Stimulated activated CD8-positive, alpha-beta memory T cell treated with anti-CD3 and anti-CD28 coated beads, Interleukin-4, amount 100 ng/mL, for 48 hours (primary cell): ENCODE measurements at places on chromosomes 5 and 9.
A peak's percentile ranks its signal among the peaks of the same experiment; 100 is the strongest.

DNA sequence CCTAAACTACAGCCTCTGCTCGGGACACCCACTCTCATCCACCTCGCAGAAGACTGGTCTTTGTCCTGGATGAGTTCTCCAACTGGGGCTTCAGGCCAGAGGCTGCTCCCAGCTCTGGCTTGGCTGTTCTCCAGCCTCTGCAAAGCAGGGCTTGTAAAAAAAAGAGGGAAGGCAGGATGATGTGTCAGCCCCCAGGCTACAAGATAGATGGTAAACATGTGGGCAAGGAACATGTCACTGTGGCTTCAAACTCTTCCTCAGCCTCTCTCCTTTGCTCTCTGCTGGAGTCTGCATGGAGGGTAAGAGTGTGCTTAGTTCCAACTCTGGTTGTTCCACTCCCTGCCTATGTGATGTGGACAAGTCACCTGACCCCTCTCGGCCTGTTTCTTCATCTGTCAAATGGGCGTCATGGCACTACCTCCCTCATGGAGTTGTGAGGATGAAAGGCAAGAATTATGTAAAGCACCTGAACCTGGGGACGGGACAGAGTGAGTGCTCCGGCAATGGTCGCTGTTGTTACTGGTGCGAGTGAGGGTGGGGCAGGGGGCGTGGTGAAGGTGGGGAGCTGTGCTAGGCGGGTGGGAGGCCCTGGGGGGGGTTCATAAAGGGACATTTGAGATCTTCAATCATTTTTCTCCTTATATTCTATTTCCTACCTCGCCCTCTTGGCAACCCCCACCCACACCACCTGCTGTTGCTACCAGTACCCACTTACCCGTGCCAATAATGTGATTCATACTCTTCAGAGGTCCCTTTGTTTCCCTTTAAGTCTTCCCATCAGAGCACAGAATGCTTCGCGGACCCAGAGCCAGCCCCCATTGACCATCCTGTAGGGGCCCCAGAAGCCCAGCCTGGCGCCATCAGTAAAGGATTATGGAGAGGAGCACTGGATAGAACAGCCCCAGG, 6.8 kb upstream of the ZNF79 start:
- no peak for DNase-seq

DNA sequence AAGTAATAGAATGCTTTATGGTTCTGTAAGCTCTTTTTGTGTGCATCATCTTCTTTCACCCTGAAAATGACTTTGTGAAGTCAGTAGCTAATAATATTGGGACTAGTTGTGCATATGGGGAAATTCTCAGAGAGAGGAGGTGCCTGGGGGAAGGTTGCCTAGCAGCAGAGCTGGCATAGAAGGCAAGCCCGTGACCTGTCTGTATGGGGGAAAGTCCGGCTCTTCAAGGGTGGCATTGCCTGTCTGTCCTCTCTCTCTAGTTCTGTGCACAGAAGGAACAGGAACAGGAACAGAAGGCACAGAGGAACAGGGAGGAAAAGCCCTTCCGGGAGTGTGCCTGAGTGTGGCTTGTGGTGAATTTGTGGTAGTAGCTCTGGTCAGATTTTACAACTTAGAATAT, 33.1 kb downstream of the SH3GL2 start:
- no peak for DNase-seq

DNA sequence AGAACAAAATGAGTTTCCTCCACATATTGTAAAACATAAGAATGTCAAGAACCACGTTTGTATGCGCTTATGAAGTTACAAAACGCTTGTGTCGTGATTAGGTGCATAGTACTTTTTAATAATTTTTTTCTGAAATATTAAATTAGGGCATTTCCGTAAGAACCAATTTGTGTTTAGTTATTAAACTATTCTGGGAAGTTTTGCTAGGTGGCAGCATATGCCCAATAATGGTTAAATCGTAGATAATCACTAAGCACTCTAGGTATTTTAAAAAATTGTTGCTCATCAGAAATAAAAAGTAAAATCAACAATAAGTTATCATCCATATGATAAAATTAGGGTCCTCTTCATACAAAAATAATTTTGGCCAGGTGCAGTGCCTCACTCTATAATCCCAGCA, 5.4 kb downstream of the SRFBP1 start:
- DNase-seq = no peak

GRCh38 chr5:82341325-82341724, 63.2 kb upstream of the RPS23 start:
- no peak for DNase-seq

- no peak for DNase-seq
Observed at GRCh38 chr5:863244-863805, 12.5 kb upstream of the ZDHHC11 start.

DNA sequence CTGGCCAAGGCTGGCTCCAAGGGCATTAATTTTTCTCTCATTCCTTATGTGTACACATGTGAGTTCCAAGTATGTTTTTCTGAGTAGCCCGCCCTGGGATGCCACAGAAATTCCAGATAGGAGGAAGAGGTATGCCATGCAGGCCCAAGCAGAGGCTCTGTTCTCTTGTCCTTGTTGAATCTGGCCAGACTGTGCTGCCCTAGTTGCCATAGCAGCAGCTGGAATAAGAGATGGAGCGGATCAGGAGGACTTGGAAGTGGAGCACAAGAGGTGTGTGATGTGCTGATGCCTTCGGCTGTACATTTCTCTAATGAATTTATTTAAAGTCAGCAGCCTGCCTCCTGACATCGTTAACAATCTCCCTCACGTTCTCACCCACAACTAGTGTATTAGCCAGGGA, 235.6 kb upstream of the RPS23 start:
- DNase-seq = no peak

DNA sequence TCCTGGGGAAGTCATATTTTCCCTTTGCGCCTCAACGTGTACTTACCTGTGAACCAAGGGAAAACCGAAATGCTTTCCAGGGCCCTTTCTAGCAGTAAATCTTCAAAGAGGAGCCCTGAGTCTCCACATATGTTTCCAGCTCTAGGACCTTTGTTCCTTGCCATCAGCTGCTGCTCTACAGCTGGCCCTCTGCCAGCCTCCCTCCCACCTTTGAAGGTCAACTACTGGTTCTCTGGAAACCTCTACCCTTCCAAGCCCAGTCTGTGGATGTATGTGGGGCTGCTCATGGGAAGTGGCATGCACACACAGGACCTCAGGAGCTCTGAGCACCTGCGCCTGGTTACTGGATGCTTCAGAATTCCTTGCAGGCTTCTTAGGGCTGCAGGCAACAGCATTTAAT, 117.2 kb downstream of the PSD2 start:
- no peak for DNase-seq

GRCh38 chr5:43000111-43000840, 39.8 kb downstream of the ANXA2R start:
- DNase-seq = no peak

DNA sequence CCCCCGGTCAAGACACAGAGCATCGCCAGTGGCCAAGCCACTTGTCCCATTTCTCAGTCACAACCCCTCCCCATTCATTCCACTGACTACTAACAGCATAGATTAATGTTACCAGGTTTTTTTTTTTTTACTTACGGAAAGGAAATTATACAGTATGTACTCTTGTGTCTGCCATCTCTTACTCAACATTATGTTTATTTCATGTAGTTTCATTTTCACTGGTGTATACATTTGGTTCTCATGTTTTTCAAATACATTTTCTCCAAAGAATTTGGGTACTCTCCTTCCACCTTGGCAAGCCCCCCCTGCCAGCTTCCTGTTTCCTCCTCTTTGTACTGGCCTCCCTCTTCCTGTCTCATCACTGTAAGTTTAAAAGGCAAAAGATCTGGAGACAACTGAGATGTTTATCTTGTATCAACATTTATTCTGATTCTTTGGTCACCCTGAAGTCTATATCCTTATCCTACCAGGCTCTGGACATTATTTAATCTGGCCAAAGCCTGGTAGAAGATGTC, 207.3 kb downstream of the SAXO1 start:
- DNase-seq = no peak

- no peak for DNase-seq
Observed at GRCh38 chr5:17511775-17512325, 6.3 kb upstream of the TAF11L3 start.

- DNase-seq = peak; percentile 47
Observed at GRCh38 chr9:97412626-97413385, 910 bp downstream of the TDRD7 start.

DNA sequence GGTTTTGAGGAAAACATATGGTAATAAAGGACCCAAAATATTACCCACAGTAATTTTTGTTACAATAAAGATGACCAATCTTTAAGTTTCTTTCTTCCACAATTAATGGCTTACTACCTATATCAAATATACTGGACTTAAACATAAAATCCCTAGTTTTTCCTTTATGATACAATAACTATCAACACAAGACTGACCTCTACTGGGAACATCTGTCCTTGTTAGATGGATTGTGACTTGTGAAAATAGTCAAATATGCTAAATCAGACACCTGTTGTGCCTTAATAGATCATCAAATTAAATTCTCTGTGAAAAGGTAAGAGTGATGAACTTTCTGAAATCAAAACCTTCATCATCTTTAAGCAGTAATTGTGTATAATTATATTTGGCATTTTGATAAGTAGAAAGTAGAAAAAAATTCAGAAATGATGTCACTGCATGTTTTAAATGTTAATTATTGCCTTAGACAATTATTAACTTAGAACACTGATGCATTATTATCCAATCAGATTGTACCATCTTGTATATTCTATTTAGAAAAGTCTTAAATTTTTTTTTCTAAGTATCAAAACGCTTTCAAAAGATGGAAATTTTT, 113.6 kb downstream of the DEPDC1B start:
- DNase-seq = no peak

- DNase-seq = no peak
Observed at GRCh38 chr9:107862881-107863280, 373.3 kb upstream of the KLF4 start.

GRCh38 chr9:22722492-22722891, 275.9 kb downstream of the DMRTA1 start:
- DNase-seq = no peak

DNA sequence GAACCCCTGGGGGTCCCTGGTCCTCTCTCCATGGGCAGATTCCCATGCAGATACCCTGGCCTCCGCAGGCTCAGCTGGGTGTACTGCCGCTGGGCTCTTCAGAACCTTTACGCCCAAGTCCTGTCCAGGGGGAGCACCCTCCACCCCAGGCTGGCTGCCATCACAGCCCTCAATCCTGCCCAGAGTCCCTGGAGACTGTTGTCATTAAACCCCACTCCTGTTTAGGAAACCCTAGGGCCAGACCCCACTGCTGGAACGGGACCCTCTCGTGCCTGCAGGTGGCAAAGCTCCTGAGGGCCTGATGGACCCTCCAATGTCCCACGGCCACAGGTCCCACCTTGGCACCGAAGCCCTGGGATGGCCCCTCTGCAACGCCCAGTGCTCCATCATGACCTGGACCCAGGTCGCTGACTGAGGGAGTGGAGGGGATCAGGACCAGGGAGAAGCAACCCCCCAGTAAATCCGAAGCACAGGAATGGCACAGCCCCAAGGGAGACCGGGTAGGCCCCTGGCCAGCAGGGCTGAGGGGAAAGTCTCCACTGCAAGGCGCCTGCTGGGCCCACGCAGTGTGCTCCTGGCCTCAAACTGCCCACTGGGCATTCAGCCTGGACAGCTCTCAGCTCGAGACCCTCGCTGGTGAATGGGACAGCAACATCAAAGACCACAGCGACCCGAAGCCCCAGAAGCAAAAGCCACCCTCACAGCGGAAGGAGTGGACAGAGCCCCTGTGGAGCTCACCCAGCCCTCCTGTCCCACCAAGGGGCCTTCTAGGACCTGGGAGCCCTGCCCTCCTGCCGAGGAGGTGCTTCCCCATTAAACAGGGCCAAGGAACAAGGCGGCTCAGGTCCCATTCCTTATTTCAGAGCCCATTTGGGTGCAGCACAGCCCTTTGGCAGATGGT, 8.3 kb downstream of the ZDHHC11B start:
- no peak for DNase-seq

DNA sequence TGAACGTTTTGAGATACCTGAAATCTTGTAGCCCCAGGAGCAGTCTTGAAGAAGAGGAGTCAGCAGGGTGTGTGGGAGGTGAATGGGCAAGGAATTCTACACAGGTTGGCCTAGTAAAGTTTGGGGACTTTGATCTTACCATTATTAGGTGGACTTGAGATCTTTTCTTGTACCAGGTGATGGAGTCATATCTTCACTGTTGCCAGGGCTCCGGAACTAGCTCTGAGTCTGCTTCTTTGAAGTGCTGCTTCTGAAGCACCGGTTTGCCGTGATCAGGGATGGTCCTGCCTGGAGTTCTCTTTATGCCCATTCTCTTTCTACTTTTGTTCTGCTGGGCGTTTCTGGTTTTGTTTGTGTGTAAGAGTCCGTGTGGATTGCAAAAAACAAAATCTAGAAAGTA, 27.4 kb downstream of the RCL1 start:
- DNase-seq = no peak
